Left ventricle myocardium inferior (tissue), 1 donor: ENCODE measurements at places on chromosomes 1 and 21. TPM values are rescaled to one million over a fixed set of nuclear protein-coding genes. Genes with fewer than 3 reads are reported as not detected.

- H3K4me3 ChIP-seq = no peak overlapping the region
- H3K27ac ChIP-seq = no peak overlapping the region
- DNase-seq = no peak
- H3K36me3 ChIP-seq = no peaks in the 10 kb centered on the region
Observed at GRCh38 chr1:201346337-201346939, 31.0 kb downstream of the TNNT2 start.

- no peak overlapping the region for H3K27ac ChIP-seq
- H3K4me1 ChIP-seq = no peaks in the 10 kb centered on the region
- no peak for DNase-seq
- no peak overlapping the region for H3K4me3 ChIP-seq
- H3K27me3 ChIP-seq = no peaks in the 10 kb centered on the region
- no peaks in the 10 kb centered on the region for H3K36me3 ChIP-seq
Observed at GRCh38 chr1:112188611-112189010, 199.1 kb upstream of the KCND3 start.

DNA sequence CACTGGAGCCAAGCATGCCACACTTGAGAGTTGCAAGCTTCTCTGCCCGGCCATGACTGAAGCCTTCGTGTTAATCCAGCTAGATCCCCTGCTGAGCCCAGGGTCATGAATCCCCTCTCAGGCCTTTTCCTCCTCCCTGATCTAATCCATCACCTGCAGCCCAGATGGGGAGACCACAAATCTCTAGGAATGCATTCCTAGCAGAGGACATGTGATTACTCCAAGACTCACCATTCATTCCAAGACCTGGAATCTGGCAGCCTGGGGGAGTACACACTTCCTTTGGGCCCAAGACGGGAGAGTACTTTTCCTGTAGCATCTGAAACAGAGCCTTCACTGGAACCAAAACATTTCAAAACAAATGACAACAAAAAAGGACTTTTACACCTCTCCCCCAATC, 269.3 kb upstream of the NFIA start:
- no peak overlapping the region for H3K4me3 ChIP-seq
- H3K27me3 ChIP-seq = no peaks in the 10 kb centered on the region
- peaks cover 12% of the 10 kb centered on the region for H3K4me1 ChIP-seq

DNA sequence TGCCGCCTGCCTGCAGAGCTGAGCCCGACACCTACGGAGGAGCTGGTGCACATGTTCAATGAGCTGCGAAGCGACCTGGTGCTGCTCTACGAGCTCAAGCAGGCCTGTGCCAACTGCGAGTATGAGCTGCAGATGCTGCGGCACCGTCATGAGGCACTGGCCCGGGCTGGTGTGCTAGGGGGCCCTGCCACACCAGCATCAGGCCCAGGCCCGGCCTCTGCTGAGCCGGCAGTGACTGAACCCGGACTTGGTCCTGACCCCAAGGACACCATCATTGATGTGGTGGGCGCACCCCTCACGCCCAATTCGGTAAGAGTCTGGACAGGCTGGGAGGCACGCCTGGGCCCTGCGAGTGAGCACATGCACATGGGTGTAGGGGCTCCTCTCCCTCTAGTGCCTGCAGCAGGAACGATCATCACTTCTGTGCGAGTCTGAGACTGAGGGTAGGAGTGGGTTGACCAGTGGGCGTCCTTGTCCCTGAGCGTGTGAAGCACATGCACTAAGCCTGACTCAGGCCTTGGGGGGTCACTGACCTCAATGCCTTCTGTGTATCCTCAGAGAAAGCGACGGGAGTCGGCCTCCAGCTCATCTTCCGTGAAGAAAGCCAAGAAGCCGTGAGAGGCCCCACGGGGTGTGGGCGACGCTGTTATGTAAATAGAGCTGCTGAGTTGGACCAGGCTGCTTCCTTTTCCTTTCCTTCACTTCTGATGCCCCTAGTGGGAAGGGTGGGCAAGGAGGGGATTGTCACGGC, 6.9 kb downstream of the DMAP1 start:
- peaks cover 53% of the 10 kb centered on the region for H3K36me3 ChIP-seq
- H3K4me3 ChIP-seq = no peak overlapping the region
- no peaks in the 10 kb centered on the region for H3K27me3 ChIP-seq
- DNase-seq = no peak
- no peak overlapping the region for H3K27ac ChIP-seq

- H3K27me3 ChIP-seq = peaks cover 13% of the 10 kb centered on the region
- H3K4me1 ChIP-seq = no peaks in the 10 kb centered on the region
- no peak overlapping the region for H3K4me3 ChIP-seq
Observed at GRCh38 chr21:25838809-25839208, 104.0 kb downstream of the GABPA start.

- peak; percentile 72 for DNase-seq
- H3K4me1 ChIP-seq = peaks cover 15% of the 10 kb centered on the region
- H3K27ac ChIP-seq = peak overlapping the region; percentile 20
- peaks cover 9% of the 10 kb centered on the region for H3K27me3 ChIP-seq
- H3K4me3 ChIP-seq = no peak overlapping the region
- no peaks in the 10 kb centered on the region for H3K36me3 ChIP-seq
Observed at GRCh38 chr1:31216016-31216415, 23.7 kb downstream of the NKAIN1 start.

- H3K36me3 ChIP-seq = peaks cover 26% of the 10 kb centered on the region
- H3K27ac ChIP-seq = no peak overlapping the region
- H3K4me3 ChIP-seq = no peak overlapping the region
- no peaks in the 10 kb centered on the region for H3K4me1 ChIP-seq
- DNase-seq = no peak
Observed at GRCh38 chr1:180415985-180416633, 86.3 kb downstream of the ACBD6 start.

DNA sequence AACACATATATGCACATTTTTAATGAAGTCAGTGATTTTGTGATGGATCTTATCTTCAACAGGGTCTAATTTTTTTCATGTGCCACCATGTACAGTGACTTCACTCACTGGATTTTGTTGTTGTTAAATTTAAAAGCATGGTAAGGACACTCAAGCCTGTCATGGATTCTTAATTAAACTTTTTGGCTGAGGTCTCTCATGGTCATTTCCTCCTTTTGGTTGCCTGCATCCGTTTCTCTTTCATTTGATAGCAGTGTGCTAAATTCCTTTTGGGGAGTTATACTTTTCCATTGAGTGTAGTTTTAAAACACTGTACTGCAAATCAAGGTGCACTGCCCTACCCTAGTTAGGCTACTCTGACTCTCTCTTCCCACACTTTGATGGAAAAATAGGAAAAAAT, 13.2 kb upstream of the CRB1 start:
- H3K4me1 ChIP-seq = no peaks in the 10 kb centered on the region
- no peak for DNase-seq
- no peak overlapping the region for H3K27ac ChIP-seq
- no peaks in the 10 kb centered on the region for H3K36me3 ChIP-seq

DNA sequence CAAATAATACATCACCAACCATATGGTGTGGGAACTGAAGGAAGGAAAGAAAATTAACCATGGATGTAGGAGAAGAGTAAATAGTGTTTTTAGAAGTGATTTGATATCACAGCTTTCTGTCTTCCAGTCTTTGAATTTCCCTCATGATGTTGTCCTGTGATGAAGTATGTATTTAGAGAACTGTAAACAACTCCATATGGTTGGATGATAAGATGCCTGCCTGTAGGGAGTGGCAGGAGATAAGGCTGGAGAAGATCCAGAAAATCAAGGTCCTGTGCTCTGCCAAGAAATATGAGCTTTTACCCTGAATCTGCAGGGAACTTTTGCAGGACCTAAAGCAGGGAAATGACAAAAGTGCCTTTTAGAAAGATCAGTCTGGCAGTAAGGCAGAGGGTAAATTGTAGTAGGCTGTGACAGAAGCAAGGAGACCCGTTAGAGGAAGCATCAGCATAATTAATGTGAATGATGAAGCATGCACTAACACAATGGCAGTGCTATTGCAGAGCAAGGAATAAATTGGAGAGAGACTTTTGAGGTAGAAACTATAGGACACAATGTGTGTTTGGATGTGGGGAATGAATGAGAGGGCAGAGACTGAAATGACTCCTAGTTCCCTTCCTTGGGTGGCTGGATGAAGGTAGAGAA, 21.9 kb downstream of the CEPT1 start:
- DNase-seq = no peak
- H3K36me3 ChIP-seq = peaks cover 43% of the 10 kb centered on the region
- H3K4me1 ChIP-seq = peaks cover 19% of the 10 kb centered on the region
- H3K27ac ChIP-seq = no peak overlapping the region

DNA sequence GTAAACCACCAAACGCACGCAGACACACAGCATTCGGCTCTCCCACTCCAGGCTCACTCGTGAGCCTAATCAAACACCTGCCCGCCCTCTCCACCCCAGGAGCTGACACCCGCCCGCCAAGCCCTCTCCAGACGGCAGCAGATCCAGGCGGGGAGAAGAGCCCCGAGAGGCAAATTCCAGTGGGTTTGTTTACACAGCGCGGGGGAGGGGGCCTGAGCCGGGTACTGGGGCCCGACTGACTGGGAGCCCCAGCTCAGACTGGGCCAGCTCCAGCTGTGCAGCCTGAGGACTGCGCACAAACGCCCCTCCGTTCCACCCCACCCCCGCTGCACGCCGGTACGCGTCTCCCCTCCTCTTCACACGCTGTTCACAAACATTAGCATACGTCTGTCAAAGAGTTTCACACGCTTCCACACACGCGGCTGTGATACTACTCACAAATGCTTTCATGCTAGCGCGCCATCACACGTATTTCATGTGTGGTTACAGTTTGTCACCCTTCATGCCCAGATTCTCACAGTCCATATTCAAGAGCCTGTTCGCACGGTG, 1.0 kb upstream of the EFNA1 start:
- no peaks in the 10 kb centered on the region for H3K27me3 ChIP-seq
- peak; percentile 29 for DNase-seq
- peaks cover 76% of the 10 kb centered on the region for H3K4me1 ChIP-seq
- H3K4me3 ChIP-seq = peak overlapping the region; percentile 87
- peaks cover 6% of the 10 kb centered on the region for H3K36me3 ChIP-seq
- H3K27ac ChIP-seq = peak overlapping the region; percentile 95

GRCh38 chr1:207454046-207454964, at the start of gene CR2:
Gene CR2, plus strand, starts transcription at chr1:207454328. Its CDS starts 91 bp downstream, at chr1:207454419.
- H3K27ac ChIP-seq = no peak within 1 kb of the TSS
- peak within 1 kb of the TSS; percentile 59 for H3K4me3 ChIP-seq
- H3K36me3 ChIP-seq = no peaks in the 10 kb centered on the region

DNA sequence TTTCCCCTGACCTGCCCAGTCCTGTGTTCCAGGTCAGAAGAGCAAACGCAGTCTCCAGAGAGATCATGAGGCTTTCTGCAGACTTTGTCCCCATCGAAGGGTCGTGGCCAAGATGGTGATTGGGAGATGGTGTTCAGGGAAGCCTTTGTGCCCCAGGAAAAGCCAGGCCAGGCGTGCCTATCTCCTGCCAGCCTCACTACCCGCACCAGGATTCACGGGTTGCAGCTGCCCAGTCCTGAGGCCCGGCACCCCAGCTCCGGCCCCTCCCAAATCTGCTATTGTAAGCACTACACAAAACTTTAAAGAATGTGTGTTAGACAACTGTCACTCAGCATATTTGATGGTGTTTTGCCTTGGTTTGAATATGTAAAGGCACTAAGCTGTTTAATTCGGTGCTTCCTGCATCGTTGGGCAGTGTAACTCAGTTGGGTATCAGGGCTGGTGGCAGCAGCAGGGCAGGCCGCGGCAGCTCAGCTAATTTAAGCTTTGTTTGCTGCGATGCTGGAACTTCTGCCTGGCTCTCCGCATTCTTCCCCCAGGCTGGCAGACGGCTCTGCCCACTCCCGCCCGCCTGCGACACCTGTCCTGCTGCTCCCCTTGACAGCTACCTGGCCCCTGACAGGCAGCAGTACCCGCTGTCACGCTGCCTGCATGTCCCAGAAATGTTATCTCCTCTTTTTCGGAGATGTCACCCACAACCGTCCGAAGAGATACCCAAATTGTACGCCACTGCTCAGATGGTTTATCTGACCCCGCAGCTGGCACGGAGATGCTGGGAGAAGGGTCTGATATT, 209.0 kb upstream of the VAMP3 start:
- no peak overlapping the region for H3K4me3 ChIP-seq
- H3K4me1 ChIP-seq = peaks cover 11% of the 10 kb centered on the region
- no peak for DNase-seq
- no peaks in the 10 kb centered on the region for H3K36me3 ChIP-seq
- no peak overlapping the region for H3K27ac ChIP-seq

DNA sequence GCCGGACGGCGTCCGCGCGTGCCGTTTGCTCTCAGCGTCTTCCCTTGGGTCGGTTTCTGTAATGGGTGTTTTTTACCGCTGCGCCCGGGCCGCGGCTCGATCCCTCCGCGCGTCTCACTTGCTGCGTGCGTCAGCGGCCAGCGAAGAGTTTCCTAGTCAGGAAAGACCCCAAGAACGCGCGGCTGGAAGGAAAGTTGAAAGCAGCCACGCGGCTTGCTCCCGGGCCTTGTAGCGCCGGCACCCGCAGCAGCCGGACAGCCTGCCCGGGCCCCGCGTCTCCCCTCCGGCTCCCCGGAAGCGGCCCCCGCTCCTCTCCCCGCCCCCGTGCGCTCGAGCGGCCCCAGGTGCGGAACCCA, 159.8 kb downstream of the RUNX1 start:
- H3K4me3 ChIP-seq = peak overlapping the region; percentile 75
- H3K4me1 ChIP-seq = peaks cover 57% of the 10 kb centered on the region
- H3K36me3 ChIP-seq = no peaks in the 10 kb centered on the region
- peaks cover 92% of the 10 kb centered on the region for H3K27me3 ChIP-seq
- peak overlapping the region; percentile 87 for H3K27ac ChIP-seq
- peak; percentile 46 for DNase-seq

- no peak overlapping the region for H3K27ac ChIP-seq
- H3K4me3 ChIP-seq = no peak overlapping the region
- peaks cover 45% of the 10 kb centered on the region for H3K27me3 ChIP-seq
Observed at GRCh38 chr1:200518524-200518923, 102.0 kb downstream of the KIF14 start.

DNA sequence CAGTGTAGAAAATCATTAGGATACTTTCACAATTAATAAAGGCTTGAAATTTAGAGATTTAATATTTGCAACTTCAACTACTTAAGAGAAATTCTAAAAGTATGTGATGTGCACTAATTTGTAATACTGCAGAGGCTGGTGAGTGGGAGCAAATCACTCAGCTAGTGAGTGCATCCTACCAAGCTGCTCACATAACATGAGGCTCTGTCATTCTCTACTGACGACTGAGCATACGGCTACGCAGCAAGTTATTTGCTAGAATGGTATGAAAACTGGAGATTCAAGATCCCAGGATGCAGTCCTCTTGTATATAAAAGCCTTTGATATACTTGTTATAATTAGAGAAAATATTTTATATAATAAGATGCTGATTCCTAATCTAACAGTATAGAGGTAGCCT, 90.1 kb downstream of the ATP1B1 start:
- H3K36me3 ChIP-seq = no peaks in the 10 kb centered on the region
- peaks cover 14% of the 10 kb centered on the region for H3K4me1 ChIP-seq
- H3K27me3 ChIP-seq = no peaks in the 10 kb centered on the region
- no peak overlapping the region for H3K4me3 ChIP-seq
- H3K27ac ChIP-seq = no peak overlapping the region

GRCh38 chr1:1110561-1110971, 5.3 kb downstream of the C1orf159 start:
- peaks cover 8% of the 10 kb centered on the region for H3K4me1 ChIP-seq
- H3K36me3 ChIP-seq = peaks cover 20% of the 10 kb centered on the region
- no peak overlapping the region for H3K4me3 ChIP-seq
- H3K27ac ChIP-seq = no peak overlapping the region
- peak; percentile 10 for DNase-seq

ANGPTL1 gene
- total RNA-seq = 11.5 TPM

REN gene
- not detected for total RNA-seq

LRRN2 gene
- total RNA-seq = 1.4 TPM

LGR6 gene
- total RNA-seq = 0.60 TPM

SLC25A34 gene
- total RNA-seq = 34.0 TPM

KLHDC9 gene
- total RNA-seq = 9.1 TPM

NPR1 gene
- total RNA-seq = 10.4 TPM
